Stimulated activated CD8-positive, alpha-beta memory T cell treated with anti-CD3 and anti-CD28 coated beads, Interleukin-15, amount 100 ng/mL, for 1 hour (primary cell): ENCODE measurements at places on chromosomes 12 and 14.

DNA sequence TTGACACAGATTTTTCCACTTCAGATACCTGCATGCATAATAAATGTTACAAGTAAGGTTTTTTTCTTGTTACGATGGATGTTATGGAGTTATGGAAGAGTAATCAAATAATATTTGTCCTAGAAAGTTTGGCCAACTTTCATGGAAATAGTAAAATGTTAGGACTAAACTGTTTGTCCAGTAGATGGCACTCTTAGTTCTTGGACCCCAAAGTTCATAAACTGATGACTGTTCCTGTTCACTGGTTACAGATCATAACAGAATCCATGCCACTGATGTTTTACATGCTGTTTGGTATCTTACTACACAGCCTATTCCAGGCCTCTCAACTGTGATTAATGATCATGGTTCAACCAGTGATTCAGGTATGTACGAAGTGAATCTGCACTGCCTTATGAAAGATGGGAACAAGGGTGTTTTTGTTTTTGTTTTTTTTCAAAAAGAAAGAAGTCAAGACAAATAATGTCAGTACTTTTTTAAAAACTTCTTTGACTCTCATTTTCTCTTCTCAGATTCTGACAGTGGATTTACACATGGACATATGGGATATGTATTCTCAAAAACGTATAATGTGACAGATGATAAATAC, 48.8 kb upstream of the SLCO1C1 start:
- DNase-seq: no peak

DNA sequence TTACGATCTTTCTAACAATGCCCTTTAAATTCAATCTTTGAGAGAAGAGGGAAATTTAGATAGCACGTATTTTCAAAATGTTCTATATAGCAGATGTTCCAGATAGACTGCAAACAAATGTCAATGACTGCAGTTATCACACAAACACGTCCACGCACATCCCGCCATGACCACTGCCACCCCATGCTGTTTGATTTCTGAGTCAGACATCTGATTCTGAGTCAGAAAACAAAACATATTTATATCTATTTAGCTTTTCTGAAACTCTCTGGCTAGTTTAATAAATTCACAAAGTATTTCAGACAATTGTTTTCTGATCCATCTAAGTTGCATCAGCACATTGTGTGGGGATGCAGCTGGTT, 105.9 kb upstream of the BCAT1 start:
- DNase-seq: no peak

GRCh38 chr12:19031032-19031431, 98.5 kb upstream of the PLEKHA5 start:
- no peak for DNase-seq

DNA sequence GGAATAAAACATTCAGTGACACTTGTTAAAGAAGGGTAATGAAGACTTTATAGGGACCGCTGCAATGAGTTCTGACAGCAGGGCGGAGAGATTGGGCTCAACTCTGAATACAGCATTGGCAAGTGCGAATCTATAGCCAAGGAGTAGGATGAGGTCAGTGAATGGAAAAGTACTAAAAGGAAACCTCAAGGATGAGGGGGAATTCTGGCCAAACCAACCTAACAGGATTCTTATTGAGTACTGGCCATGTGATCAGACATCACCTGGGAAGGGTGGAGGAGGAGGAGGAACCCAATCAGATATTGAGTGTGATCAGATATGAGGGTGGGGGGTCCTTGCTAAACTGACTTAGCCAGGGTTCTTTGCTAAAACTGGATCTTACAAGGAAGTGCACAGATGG, 31.0 kb downstream of the DRAM1 start:
- no peak for DNase-seq

DNA sequence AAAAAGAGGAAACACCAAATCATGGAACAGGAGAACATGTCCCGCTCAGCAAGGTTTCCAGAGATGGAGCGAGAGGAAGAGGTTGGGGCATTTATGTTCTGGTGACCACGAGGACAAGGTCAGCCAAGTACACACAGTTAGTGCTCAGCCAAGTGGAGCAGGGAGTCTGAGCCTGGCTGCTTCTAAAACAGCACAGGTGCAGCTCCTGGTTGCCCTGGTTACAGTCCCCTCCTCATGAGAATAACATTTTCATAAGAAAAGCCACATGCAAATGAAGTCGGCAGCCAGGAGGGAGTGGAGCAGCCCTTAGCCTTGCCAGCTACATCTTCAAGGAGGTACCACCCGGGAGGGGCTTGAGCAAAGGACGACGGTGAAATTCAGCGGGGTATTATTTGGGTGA, 81.8 kb downstream of the NOS1 start:
- no peak for DNase-seq

- no peak for DNase-seq
Measured at GRCh38 chr12:95615749-95616148, 64.5 kb upstream of the USP44 start.

- DNase-seq: no peak
Measured at GRCh38 chr12:109949089-109949488, 47.1 kb downstream of the GIT2 start.

DNA sequence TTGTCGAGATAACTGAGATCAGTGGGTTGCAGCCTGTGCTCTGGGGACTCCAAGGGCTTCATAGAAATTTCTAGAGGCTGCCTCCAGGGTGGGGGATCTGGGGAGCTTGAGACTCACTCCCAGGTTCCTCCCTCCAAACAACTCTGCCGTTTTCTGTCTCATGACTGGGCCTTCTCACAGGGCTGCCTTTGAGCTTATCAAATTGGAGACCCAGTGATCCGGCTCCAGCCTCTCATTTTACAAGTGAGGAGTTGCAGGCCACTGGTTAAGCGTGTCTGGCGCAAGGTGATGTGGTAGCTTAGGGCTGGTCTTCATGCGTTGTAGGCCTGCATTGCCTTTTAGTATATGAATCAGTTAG, 85.8 kb downstream of the SLC25A47 start:
- DNase-seq: no peak

GRCh38 chr14:77043984-77044485, 15.5 kb upstream of the IRF2BPL start:
- DNase-seq: no peak

DNA sequence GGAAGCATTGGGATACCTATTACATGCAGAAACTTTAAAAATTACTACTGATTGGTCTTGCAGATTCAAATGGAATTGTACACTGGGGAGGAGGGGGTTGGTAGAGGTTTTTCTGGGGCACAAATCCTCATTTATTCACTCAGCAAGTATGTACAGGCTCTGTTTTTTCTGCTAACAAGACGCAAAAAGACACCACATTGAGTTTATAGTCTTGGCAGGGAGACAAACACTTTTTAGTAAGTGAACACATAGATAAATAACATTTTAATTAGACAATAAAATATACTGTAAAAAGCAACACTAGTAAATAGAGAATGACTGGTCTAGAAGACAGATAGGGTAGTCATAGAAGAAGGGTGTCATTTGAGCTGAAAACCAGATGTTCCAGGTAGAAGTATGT, 23.8 kb downstream of the GLIPR1L2 start:
- DNase-seq: no peak
